ENCODE measurements at places on chromosomes 11 and 22.

GRCh38 chr11:33721426-33721825 lies 14.8 kb downstream of the CD59 start:
- no peak for DNase-seq

- no peak for DNase-seq
These were observed 20.2 kb downstream of the BARX2 start for GRCh38 chr11:129395883-129396282.

DNA sequence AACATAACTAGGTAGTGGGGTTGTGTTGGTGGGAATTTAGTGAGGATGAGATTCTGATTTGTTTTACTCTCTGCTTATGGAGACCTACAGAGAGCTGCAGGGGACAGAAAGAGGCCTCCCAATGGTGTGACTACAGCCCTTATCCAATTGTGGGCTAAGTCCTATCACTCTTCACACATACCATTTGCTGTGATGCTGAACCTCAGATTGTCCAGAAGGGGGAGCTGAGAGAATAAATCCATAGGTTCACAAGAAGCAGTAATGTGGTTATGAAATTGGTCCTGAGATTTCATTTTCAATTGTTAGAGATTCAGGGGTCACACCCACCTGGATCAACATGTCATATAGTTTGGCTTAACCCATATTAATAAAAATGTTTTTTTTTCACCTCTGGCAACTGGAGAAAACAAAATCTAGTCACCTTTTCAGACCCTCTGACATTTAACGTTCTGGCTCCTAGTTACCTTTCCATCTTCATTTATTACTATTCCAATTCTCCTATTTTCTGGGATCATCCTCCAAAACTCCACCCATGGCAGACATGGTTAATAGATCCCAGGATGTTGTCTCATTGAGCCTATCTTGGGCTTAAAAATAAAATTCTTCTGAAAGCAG lies 53.3 kb upstream of the PTPN5 start:
- DNase-seq, result peak; percentile 70

DNA sequence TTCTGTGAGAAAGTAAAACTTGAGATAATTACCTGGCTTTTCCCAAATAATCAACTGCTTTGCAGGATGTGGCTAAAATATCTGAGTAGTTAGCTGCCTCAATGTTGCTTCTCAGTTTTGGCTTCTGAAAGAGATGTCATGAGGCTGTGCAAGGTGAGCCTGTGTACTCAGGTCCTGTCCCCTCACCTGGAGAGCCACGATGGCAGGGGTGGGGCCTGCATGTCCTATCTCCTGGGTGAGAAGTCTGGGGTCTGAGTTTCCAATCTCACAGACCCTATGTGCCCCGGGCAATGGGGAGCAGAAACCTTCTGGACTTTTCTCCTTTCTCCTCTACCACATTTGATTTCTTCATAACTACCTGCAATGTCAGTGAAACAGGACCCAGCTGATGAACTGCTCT lies 338.6 kb upstream of the B3GAT1 start:
- no peak for DNase-seq

DNA sequence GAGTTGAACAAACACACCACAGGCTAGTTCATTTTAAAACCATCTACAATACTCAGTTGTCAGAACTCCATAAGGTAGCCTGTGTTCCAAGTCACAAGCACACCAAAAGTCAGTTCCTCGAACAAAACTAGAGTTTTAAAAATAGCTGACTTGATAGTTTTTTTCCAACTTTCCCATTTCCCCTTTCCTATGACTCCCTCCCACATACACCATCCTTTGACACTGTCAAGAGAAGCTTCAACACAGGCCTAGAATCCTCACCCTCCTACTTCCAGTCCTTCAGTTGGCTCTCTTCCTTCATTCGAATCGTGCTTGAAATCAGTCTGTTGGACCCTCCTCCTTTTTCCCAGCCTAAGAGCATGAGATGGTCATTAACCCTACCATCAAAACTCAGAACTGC lies 105.7 kb upstream of the AKIP1 start:
- no peak for DNase-seq
